ENCODE measurements at places on chromosomes 16 and 17.

DNA sequence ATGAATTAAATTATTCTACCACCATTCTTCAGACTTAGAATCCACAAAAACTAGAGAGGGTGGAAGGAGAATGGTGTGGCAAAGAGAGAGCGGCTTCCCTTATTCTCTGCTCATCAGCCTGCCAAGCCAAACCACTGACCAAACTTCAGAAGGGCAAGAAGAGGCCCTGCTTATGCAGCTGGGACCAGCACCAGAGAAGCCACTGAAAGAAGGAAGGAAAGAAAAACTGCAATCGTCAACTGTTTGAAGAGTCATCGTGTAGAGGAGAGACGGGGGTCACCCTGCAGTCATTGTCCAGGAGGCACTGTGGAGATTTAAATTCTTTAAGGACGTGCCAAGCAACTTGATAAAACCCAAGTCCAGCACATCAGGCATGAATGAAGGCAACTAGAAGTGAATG is 15.6 kb downstream of the PMP22 start:
- DNase-seq: no peak

GRCh38 chr17:80466188-80466705 is 10.2 kb downstream of the NPTX1 start:
- DNase-seq: no peak

GRCh38 chr17:59695945-59696681 is 11.1 kb downstream of the PTRH2 start:
- DNase-seq: no peak

DNA sequence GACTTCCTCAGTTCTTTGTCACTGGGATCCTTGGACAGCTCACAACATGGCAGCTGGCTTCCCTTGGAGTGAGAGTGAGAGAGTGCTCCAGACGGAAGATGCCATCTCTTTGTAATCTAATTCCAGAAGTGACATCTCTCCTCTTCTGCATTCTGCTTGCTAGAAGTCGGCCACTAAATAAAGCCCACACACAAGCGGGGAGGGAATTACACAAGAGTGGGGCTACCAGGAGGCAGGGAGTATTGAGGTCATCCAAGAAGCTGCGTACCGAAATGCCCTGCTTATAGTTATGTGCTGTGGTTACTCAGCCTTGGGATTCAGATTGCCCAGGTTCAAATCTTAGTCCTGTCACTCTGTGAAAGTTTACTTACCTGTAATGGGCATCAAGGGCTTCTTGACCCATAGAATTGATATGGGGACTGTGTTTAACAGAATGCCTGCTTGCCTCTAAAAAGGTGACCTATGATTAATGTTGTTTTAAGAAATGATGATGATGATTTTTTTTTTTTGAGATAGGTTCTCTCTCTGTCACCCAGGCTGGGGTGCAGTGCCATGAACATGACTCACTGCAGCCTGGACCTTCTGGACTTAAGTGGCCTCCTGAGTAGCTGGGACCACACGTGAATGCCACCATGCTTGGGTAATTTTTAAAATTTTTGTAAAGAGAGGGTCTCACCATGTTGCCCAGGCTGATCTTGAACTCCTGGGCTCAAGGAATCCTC is 120.9 kb upstream of the HS3ST2 start:
- no peak for DNase-seq

GRCh38 chr17:45310380-45311324 is 6.2 kb downstream of the MAP3K14 start:
- DNase-seq: no peak

DNA sequence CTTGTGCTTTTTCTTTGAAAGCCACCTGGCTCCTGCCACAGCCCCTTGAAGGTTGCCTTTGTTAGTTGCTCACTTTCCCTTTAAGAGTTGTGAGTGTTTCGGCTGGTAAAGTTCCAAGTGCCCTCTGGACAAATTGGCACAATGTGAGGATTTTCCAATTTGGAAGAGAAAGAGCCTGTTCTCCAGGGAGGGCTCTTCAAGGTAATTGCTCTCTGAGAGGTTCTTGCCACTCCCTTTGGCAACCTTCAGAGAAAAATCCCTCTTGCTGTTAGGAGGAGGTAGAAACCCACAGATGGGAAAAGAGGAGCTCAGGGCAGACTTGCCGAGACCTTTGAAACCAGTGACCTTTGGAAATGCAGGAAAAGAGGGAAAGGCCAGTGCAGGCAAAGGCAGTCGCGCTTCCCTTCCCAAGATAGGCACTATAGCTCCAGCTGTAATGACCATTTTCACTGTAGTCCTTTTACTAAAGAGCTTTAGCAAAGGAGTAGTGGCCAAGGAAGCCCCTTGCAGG is 49.0 kb upstream of the AKAP1 start:
- no peak for DNase-seq

DNA sequence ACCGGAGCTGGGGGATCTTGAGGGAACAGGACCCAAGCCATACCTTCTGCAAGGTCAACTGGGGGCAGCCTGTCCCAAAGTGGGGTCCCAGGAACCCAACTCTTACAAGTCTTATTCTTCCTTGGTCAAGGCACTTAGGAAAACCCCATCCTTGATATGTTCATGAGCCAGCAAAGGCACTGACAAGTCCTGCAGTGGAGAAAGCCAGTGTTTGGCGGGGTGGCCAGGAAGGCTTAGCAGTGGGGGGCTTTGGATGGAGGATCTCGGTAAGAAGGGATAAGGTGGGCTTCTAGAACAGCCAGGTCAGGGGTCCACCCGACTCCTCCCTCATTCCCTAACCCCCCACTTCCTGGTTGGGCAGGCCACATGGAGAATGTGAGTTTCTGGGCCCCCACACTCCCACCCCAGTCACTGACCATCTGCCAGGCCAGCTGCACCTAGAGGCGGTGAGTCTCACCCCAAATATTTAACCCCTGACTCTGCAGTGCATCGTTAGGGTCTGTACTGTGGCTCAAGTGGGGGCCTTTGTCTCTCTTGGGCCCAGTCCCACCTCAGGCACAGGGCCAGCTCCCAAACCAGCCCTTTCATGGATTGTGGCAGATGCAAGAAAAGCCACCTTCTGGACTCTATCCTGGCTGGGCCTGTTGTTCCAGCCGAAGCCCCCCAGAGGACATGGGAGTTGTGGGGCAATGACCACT is 22.3 kb downstream of the PPL start:
- DNase-seq: no peak

DNA sequence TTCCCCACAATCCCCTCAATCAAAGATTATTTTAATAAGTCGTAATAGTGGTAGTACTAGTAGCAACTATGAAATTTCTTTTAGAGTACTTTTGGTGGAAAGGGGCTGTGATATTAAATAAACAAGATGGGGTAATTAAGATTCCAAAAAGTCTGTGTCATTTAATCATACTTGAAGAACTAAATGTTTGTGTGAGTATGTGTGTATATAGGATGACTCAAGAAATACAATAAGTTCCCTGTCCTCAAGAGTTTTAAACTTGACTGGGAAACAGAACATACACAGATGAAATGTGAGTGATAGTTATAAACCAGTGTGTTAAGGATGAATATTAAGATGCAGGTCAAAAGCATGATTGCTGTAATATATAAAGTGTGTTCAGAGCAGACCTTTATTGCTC is 2.3 kb downstream of the ALDH3A2 start:
- DNase-seq: peak; percentile 53

GRCh38 chr17:34725008-34725407 is 145.6 kb downstream of the TMEM132E start:
- no peak for DNase-seq

GRCh38 chr16:69100071-69100691 is 5.3 kb upstream of the HAS3 start:
- no peak for DNase-seq

- DNase-seq: no peak
These were observed 67.2 kb downstream of the RPTOR start for GRCh38 chr17:80611816-80612215.

DNA sequence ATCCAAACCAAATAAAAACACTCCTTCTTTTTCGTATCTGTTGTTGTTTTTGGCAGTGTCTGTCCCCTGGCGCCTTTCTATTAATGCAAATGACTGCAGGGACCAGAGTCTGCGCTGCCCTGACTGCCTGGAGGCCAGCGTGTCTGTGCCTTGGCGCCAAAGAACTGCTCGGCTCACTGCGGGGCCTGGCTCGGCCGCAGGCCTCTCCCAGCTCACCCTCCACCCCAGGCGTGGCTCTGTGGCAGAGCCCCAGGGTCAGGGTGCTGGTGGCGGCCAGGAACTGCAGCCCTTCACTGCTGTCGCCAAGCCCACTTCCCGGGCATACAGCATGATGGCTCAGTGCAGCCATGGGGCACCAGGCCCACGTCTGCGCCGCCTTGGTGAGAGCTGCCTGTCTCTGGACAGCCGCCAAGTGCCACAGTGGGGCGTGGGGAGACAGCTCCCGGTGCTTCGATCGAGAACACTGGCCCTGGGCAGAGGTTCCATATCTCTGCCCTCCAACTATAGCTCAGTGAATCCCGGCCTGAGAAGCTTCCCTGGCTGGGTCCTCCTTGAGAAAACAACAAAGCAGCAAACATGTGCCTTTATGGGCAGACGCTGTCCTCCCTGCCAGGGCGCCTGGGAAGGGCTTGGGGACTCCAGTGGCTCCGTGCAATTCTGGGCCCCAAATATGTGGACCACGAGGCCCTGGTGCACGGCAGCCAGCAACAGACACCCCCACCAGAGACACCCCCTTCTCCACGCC is 11.1 kb downstream of the CANT1 start:
- DNase-seq: no peak

- DNase-seq: no peak
These were observed 510.7 kb downstream of the MAF start for GRCh38 chr16:79089735-79090284.

DNA sequence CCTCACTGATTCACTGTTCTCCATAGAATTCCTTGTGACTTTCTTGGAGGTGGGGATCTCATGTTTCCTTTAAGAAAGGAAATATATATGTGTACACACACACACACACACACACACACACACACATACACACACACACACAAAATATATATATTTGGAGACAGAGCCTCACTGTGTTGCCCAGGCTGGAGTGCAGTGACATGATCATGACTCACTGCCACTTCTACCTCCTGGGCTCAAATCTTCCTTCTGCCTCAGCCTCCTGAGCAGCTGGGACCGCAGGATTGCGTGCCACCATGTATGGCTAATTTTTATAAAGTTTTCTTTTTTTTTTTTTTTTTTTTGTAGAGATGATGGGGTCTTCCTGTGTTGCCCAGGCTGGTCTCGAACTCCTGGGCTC is 45.9 kb downstream of the CDH13 start:
- no peak for DNase-seq

DNA sequence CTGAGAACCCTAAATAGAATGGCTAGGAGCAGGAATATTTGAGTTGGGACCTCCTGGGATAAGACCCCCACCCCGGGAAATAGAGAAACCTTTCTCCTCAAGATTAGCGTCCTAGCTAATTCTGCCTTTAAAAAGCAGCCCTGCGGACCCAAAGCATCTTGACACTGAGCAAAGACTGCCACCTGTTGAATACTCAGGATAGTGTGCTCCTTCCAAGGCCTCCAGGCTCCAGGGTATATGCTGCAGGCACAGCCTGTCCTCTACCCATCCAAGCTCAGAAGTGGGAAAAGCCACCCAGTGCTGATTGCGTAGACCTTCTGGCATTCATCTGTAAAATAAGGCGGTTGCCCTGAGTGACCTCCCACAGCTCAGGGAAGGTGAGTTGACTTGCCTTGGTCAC is 456.2 kb upstream of the DYNLRB2 start:
- no peak for DNase-seq

DNA sequence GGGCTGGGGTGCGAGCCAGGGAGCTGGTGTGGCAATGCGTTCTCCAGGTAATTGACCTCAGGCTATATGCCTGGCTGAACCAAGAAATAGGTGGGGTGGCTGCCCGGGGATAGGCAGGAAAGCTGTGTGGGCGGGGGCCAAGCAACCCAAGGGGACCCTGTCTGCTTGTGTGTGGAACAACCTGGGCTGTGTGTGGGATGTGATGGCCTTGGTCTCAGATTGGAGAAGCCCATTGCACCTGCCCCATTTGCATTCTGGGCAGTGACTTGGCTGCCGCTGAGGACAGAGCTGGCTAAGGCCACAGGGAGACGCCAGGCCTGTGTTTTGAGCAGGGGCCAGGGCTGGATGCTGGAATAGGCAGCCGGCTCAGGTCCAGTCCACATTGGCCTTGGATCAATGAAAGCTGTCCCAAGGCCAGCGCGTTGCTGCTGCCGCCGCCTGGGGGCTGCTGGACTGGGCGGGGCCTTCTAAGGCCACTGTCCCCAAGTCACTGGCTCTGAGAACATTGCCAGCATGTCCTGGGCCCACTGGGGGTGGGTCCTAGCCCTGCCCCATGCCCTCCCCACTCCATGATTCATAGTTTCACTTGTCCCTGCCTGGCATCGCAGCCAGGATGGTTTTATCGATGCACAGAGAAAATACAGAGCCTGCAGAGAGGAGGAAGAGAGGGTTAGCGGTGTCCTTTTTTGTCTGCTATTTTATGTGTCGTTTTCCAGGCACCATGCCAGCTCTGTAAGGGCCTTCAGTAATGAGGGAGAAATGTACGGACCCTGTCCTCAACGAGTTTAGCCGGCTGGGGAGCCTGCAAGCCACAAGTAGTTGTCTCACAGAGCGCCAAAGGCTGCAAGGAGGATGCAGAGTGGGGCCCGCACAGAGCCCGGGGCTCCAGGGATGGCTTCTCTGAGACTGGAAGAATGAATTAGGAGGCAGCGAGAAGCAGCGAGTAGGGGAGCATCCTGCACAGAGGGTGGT is 43.9 kb downstream of the NKD1 start:
- DNase-seq: no peak

GRCh38 chr17:50909765-50910605 is 43.8 kb upstream of the TOB1 start:
- DNase-seq: no peak

- DNase-seq: peak; percentile 97
These were observed at the start of the genes GALNS and TRAPPC2L for GRCh38 chr16:88856828-88857727. TSS of gene GALNS (minus strand) at chr16:88856947. CDS start at chr16:88856877, 70 bp downstream. TSS of gene TRAPPC2L (plus strand) at chr16:88857127. CDS start at chr16:88857151, 24 bp downstream.

- no peak for DNase-seq
These were observed 1017.1 kb upstream of the EEF2KMT start for GRCh38 chr16:6114691-6115090.

DNA sequence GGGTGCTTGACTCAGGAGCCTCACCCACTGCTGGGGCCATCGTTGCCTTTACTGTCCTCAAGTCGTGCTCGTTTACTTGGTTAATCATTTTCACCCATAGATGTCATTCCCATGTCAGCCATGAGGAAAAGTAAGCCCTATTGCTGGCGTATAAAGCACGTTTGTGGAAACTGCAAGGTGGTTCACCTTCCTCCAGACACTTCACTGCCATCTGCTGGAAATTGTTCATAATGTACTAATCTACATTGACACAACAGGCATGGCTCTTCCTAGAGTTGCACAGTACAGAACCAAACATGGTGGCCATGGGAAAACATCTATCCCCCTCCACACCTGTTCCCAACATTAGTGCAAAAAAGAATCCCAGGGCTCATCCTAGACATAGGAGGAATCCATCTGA is 116.6 kb downstream of the ZNF18 start:
- peak; percentile 9 for DNase-seq

GRCh38 chr17:45783593-45784292 is 377 bp upstream of the CRHR1 start:
- no peak for DNase-seq
